Stimulated activated CD8-positive, alpha-beta memory T cell treated with anti-CD3 and anti-CD28 coated beads, Interleukin-4, amount 100 ng/mL, for 4 hours (primary cell): ENCODE measurements at places on chromosomes 7 and 10.
A peak's percentile ranks its signal among the peaks of the same experiment; 100 is the strongest.

GRCh38 chr7:158001003-158001402, 586.6 kb downstream of the PTPRN2 start:
- no peak for DNase-seq

GRCh38 chr7:85928500-85928899, 715.2 kb upstream of the GRM3 start:
- no peak for DNase-seq

- DNase-seq = no peak
Observed at GRCh38 chr10:78448994-78449418, 415.3 kb downstream of the RPS24 start.

GRCh38 chr7:114889646-114890285, 32.1 kb upstream of the MDFIC start:
- no peak for DNase-seq

- DNase-seq = no peak
Observed at GRCh38 chr10:117640406-117640805, 97.9 kb downstream of the EMX2 start.

DNA sequence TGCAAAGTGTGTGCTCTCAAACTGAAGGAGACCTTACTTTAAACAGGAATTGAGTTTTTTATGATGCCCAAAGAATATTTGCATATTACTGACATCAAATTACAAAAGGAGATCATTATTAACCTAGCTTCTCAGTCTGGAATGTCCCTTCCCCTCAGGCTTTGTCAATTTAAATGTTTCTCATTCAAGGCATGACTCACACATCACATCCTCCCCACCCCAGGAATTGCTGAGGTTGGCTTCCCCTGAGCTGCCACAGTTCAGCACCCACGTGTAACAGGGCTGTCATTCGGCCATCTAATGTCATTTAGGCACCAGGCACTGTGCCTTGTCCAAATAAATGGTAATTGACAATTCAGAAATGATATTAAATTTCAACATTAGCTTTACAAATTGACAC, 305.9 kb upstream of the MGMT start:
- DNase-seq = no peak

DNA sequence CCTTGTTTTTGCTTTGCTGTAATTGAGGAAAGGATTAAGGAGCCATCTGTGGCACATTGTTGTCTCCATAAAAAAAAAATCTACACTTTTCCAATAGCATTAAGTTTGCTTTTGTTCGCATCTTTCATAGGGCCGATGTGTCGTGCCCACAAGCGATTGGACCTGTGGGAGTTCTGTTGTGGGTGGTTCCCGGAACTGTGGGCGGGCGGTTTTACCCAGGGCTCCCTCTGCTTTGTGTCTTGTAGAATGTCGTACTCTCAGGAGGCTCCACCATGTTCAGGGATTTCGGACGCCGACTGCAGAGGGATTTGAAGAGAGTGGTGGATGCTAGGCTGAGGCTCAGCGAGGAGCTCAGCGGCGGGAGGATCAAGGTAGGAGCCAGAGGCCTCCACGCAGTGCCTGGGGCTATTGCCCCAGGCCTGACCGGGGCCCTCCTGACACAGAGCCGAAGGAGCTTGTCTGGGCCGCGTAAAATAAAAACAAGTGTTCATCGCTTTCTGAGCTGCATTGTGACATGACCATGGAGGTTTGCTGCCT, 92.4 kb downstream of the ACTR3B start:
- DNase-seq = no peak

DNA sequence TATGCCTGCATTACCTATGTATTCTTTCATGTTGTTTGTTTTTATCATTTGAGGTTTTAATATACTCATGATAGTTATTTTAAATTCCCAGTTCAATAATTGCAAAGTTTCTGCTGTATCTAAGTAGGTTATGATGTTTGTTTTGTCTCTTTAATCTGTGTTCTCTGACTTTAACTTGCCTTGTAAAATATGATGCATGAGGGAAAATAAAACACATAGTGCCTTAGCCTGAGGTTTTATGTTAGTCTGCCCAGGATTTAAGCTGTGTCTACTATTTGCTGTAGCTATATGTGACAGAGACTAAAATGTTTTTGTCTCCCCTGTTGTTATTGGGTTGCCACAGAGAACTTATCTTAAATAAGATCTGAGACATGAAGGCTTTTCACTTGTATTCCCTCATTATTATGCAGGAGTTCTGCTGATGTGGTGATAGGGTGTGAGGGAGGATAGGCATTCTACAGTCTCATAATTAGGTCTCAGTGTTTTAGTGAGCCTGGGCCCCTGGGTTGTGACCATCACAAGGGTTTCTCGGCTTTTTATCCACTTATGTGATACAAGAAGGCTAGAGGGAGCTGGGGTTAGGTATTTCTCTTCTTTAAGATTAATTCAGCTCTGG, 582.5 kb downstream of the CNTNAP2 start:
- no peak for DNase-seq

DNA sequence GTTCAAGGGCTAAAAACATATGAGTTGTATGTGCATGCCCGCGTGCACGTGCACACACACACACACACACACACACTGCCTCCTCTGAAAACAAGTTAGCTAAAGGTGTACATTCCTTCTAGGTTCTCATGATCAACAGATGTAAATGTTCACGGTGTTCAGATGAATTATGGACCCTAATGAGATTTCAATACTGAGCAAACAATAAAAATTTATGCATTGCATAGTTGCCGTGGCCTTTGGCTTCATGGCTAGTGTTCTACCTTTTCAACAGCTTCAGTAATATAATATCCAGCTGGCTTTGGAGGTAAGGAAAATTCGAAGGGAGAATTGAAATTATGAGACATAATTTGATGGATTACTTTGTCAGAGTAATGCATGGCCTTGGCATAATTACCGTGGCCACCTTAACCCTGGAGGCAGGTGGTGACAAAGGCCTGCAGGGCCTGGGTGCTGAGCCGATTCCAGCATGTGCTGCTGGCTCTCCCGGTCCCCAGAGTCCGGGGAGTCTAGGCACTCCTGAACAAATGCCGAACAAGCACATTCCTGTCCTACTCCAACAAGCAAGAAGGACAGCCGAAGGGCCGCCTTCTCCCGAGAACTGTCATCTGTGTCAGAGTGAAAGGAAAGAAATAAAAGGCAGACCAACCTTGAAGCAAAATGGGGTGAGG, 166.6 kb upstream of the TCF7L2 start:
- DNase-seq = no peak

GRCh38 chr7:128867241-128867640, 4.6 kb downstream of the ATP6V1F start:
- DNase-seq = no peak

- peak; percentile 4 for DNase-seq
Observed at GRCh38 chr10:21675157-21675796, 141.2 kb downstream of the MLLT10 start.

GRCh38 chr7:131071786-131072504, 255.7 kb upstream of the MKLN1 start:
- no peak for DNase-seq

GRCh38 chr10:124699471-124700292, 44.5 kb downstream of the FAM53B start:
- DNase-seq = no peak

GRCh38 chr7:2289111-2289586, 25.1 kb downstream of the SNX8 start:
- DNase-seq = no peak

DNA sequence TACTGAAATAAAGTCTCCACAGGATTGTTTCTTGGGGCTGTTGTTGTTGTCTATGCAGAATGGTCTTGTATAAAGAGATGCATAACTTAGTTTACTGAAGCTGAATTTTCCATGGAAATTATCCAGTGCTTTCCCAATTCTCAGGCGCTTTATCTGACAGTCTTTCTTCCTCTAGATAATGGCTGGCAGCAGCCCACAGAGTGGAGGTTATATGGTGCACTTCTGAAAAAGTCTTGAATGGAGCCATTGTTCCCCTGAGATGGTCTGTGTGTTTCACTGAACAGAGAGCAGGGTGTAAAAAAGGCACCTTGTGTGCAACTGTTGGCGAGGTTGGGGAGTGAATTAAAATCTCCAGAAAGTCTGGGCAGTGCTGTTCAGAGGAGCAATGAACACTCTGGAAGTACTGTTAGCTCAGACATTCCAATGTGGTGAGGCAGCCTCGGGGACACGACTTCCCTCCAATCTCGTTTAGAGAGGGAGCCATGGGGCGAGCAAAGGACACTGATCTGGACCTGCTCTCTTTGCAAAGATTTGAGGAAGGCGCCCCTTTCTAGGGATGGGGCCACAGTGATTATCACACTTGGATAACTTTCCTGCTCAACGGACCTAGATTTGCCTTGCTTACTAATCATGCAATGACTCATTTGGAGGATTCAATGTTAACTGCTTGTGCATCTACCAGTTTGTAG, 2.0 kb upstream of the PLCE1 start:
- DNase-seq = no peak

GRCh38 chr10:131177431-131178327, 133.8 kb downstream of the TCERG1L start:
- DNase-seq = no peak

GRCh38 chr10:6145166-6145987, 56.5 kb downstream of the RBM17 start:
- DNase-seq = no peak

DNA sequence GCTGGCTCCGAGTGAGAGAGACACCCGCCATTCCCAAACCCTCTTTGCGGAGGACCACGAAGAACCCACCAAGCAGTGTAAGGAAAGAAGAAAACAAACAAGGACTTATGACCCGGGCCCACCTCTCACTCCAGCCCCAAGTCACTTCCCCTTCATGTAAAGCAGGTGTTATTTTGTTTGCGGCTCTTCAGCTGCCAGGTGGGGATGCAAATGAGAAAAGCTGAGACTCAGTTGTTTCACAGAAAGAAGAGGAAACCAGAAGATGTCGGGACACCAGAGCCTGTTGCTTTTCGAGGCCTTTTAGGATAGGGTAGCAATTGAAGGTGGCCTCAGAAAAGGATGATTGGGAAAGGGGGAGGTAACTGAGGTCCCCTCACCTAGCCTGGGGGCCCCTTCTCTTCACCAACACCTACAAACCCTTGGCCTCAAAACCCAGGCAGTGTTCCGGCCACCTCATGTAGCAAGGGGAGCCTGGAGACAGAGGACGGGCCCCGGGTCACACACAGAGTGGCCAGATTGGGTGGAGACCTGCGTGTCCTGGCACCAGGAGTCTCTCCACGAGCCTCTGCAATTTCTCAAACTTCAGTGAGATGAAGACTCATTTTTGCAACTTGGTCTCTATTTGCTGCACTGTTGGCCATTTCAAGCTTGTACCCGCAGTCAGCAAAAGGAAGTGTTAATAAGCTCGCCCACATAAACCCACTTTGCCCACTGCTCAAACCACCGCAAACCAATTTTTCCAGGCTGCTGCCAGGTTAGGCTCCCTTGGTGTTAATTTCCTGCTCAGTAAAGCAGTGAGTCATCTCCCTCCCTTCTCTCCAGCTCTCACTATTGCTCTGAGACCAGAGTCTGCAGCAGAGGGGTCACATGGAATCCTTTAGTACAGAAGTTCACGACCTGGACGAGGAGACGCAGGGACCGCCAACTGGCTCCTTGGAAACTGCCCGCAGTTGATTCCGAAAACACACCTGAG, 45.5 kb downstream of the AOC1 start:
- no peak for DNase-seq

- no peak for DNase-seq
Observed at GRCh38 chr7:158129037-158130022, 458.3 kb downstream of the PTPRN2 start.

DNA sequence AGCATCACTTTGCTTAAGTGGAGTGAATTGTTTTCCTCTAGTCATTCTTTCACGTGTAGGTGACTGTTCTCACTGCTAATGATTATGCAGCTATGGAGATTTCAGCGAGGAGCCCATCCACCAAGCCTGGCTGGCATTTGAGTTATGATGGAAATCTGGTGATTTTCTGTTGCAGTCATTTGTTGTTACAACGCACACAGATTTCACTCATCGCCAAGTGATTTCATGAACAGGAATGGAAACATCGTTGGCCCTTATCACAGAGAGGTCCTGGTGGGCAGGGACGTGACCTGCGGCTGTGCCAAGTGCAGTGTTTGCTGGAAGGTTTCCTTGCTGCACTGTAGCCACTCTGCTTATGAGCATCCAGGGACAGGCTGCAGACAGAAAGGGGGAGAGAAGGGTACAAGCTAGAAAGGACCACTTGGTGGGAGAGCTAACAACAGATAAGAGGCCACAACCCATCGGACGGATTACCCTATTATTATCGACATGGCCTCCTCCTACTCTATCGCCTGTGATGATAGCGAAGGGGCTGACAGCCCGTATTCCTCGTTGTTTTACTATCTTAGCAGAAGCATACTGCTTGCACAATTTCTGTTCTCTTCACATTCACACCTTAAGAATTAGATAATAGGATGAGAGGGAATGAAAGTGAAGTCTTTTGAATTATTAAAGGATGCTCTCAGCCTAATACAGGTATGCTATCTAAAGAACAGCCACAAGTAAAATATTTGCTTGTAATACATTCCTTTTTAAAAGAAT, 99.0 kb upstream of the PITRM1 start:
- no peak for DNase-seq

DNA sequence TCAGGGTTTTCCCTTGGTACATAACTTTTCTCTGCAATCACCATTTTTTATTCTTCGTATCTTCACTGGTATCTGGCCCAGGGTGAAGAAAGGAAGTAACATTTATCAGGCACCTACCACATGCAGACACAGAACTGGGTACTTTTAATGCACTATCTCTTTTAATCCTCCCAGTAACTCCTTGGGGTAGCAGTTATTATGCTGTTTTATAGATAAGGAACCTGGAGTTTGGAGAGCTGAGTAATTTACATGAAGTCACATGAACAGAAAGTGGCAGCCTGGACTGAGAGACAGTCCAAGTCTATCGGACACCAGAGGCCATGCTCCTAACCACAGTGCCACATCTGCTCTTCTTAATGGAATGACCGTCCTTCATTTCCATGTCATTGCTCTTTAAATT, 117.1 kb upstream of the PODXL start:
- no peak for DNase-seq

GRCh38 chr7:10412422-10413019, 561.2 kb upstream of the PHF14 start:
- DNase-seq = no peak

GRCh38 chr10:58952747-58953466, 223.5 kb upstream of the PHYHIPL start:
- DNase-seq = no peak

- no peak for DNase-seq
Observed at GRCh38 chr10:35903021-35903420, 260.9 kb upstream of the FZD8 start.

DNA sequence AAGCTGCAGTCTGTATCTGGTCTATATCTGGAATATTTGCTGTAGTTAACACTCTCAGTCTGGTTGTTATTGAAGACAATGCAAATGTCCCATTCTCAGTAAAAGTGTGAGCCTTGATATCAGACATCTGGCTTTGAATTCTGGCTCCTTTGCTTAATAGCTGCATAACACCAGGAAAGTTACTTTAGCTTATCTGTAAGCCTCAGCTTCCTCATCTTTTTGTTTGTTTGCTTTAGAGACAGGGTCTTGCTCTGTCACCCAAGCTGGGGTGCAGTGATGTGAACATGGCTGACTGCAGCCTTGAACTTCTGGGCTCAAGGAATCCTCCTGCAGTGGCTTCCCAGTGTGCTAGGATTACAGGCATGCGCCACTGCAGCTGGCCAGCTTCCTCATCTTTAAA, 41.3 kb downstream of the CNNM2 start:
- DNase-seq = no peak
